Stimulated activated CD4-positive, alpha-beta T cell treated with anti-CD3 and anti-CD28 coated beads, Interleukin-4, amount 100 ng/mL, for 1 hour (primary cell): ENCODE measurements at places on chromosomes 2 and 18.
A peak's percentile ranks its signal among the peaks of the same experiment; 100 is the strongest.

DNA sequence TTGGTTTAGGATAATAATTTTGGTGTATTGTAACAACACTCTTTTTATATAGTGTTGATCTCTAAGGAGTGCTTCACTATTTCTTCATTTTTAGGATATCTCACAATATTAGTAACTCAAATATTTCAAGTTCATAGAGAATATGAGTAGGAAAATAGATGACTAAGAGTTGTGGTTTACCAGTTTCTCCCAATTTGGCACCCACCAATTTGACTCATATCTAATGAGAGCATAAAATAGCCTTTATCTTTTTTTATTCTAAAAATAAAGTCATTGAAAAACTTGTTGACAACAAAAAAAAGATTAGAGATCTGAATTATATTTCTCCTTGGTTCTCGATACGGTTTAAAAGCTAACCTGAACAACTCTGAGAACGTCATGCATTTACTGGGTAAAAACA is 204.0 kb downstream of the PARD3B start:
- DNase-seq = no peak

DNA sequence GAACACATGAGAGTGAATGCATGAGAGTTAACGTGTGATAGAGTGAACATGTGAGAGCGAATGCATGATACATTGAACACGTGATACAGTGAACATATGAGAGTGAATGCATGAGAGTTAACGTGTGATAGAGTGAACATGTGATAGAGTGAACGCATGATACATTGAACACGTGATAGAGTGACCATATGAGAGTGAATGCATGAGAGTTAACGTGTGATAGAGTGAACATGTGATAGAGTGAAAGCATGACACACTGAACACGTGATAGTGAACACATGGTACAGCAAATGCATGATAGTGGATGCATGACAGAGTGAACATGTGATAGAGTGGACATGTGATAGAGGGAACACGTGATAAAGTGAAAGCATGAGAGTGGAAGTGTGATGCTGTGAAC is 517.9 kb downstream of the EIPR1 start:
- DNase-seq = no peak

GRCh38 chr2:64804651-64805050 is 150.9 kb upstream of the SERTAD2 start:
- no peak for DNase-seq

DNA sequence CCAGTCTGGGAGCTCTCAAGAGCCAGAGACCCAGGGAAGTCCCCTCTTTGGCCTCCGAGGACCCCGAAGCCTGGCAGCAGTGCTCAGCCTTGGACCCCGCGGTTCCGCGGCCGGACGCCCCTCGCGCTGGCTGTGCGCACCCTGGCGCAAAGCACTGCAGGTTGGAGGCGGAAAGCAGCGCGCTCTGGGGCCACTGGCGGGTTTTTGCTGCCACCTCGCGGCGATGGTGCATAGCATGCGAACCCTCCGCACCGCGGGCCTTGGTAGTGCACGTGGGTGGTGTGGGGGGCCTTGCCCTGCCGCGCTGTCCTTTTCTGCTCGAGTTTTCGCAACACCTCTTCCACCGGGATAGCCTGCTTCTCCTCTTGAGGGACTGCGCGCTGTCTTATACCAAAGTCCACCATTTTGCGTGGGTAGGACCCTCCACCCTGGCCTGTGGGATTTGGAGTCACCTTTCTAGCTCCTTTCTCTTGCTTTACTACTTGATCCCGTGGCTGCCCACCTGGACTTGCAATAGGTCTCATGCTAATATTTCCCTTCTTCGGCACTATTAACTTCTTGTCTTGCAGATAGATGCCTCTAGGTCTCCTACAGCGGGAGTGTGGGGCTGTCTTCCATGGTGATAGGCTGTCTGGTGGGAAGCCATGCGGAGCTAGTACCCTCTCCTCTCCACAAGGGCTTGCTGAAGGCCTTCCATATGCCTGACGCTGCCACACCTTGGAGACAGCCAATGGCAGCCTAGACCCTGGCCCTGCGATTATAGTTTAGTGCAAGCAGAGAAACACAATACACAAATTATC is 14.3 kb downstream of the SIX3 start:
- DNase-seq = peak; percentile 84

DNA sequence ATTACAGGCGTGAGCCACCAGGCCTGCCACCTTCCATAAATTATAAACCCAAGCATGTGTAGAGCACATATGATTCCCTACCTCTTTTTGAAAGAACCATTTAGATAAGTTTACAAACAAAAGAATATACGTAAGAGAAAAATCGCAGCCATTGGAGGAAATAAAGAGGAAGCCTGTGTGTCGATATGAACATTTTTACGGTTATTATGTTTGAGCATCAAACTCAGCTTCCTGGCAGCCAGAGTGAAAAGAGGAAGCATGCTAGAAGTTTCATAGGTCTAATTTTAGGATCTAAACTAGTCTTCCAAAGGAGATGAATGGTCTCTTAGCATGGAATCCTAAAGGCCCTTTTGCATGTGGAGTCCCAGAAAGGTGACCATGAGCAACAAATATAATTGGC is 104.3 kb downstream of the PLB1 start:
- DNase-seq = no peak

DNA sequence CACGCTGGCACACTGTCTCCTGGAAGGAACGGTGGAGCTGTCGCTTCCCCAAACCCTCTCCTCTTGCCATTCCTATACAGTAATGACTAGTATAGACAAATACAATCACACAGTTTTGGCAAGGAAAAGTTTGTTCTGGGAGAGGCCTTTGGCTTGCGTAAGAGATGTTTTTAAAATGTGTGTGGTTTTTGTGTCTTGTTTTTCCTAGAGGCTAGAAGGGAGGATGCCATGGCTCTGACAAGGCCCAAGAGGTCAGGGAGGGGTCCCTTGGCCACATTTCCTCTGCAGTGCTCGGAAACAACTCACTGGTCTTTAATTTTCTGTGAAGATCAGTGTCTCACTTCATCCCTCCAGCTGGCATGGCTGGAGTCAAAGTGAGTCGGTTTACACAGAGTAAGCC is 195.9 kb downstream of the SH3RF3 start:
- DNase-seq = no peak
